ENCODE measurements at places on chromosomes 7 and 10. TPM values are rescaled to one million over a fixed set of nuclear protein-coding genes. Genes with fewer than 3 reads are reported as not detected.

DNA sequence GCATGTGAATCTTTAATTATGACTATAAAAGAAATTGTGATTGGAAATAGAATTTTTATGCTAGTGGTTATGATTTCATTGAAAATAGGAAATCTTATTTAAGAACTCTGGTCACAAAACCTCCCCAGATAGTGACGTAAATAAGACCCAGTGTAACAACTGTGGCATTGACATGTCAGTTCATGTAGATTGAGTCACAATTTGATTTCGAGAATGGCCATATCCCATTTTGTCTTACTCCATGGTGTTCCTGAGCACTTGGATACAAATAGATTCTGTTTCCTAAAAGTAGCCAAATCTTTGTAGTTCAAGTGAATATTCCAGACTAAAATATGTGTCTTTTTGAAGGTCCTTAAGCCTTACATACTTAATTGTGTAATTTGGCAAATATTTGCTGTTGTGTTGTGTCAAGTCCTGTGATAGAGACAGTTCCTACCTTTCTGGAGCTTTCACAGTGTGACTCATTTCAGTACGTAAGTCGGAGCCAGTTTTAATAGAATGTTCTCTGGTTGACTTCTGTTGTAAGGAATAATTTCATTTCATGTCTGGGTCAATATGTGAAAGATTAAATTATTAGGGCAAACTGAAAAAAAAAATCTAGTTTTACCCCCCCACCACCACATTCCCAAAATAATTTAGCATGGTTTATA lies 37.1 kb upstream of the TOMM7 start:
- no peak for DNase-seq

- DNase-seq: no peak
These were observed 3.5 kb upstream of the MYPN start for GRCh38 chr10:68105820-68106219.

GRCh38 chr7:155893664-155894063 lies 81.4 kb upstream of the SHH start:
- DNase-seq: no peak

GRCh38 chr10:77925795-77926565 lies 575 bp downstream of the DLG5 start:
- peak; percentile 68 for DNase-seq

GRCh38 chr10:132499367-132499685 lies 38.3 kb upstream of the INPP5A start:
- DNase-seq: peak; percentile 24

DNA sequence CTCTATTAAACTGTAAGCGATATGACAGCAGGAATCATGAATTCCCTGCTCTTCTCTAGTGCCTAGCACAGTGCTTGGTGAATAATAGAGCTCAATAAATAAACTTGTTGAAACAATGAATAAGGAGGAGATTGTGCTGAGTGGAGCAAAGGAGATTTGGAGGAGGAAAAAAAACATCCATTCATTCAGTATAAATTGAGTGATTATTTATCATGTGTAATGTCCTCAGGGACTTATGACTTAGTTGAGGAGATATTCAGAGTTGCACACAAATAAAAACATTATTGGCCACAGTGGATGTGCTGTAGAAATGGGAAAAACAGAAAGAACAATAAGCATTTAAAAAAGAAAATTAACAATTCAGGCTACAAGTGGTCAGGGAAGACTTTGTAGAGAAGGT lies 125.7 kb downstream of the FOXP2 start:
- DNase-seq: no peak

- DNase-seq: no peak
These were observed 199.6 kb downstream of the CXCL12 start for GRCh38 chr10:44185315-44185666.

GRCh38 chr10:58393317-58393716 lies 8.1 kb downstream of the TFAM start:
- no peak for DNase-seq

DNA sequence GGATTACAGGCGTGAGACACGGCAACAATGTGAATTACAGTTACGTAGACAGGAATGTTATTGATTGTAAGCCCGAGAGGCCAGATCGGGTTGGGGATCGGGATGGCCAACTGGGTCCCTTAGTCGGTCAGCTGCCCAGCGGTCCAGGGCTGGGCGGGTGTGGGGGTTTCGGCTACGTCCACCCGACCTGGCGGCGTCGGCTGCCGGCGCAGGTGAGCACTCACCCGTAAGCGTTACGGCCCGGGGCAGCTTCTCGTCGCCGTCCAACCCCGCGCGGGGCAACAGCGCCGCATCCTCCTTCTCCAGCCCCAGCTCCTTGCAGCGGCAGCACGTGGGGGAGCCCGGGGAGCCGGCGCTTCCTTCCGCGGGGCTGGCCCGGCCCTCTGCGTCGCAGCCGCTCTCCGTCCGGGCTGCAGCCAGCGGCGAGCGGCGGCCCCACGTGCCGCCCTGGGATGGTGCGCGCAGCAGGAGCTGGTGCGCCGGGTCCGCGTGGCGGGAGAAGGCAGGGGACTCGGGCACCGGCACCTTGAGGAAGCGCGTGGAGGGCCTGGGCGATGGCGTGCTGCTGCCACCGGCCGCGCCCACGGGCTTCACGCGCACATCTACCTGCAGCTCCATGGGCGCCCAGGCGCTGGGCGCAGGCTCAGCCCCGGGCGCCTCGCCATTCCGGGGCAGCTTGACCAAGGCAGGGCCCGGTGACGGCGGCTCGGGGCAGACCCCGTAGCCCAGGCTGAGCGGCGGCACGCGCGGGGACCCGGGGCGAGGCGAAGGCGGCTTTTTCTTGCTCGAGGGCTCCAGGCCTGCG lies 609 bp downstream of the KLRG2 start:
- DNase-seq: no peak

GRCh38 chr7:145169908-145170307 lies 334.1 kb upstream of the TPK1 start:
- DNase-seq: no peak

DNA sequence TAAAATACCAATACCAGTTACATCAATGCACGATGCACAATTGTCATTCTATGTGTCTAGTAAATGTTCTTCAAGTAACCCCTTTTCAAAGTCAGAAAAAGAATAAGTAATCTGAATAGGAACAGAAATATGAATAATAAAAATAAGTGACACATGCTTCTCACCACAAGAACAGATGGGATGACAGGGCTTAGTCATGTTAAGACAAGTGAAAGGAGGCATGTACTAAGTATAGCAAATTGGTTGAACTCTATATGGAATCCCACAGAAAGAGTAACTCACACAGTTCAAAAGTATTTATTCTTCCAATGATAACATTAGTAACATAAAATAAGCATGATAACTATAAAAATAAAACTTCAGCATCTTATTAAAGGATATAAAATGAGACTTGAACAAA lies 100.9 kb upstream of the TAS2R16 start:
- peak; percentile 53 for DNase-seq

DNA sequence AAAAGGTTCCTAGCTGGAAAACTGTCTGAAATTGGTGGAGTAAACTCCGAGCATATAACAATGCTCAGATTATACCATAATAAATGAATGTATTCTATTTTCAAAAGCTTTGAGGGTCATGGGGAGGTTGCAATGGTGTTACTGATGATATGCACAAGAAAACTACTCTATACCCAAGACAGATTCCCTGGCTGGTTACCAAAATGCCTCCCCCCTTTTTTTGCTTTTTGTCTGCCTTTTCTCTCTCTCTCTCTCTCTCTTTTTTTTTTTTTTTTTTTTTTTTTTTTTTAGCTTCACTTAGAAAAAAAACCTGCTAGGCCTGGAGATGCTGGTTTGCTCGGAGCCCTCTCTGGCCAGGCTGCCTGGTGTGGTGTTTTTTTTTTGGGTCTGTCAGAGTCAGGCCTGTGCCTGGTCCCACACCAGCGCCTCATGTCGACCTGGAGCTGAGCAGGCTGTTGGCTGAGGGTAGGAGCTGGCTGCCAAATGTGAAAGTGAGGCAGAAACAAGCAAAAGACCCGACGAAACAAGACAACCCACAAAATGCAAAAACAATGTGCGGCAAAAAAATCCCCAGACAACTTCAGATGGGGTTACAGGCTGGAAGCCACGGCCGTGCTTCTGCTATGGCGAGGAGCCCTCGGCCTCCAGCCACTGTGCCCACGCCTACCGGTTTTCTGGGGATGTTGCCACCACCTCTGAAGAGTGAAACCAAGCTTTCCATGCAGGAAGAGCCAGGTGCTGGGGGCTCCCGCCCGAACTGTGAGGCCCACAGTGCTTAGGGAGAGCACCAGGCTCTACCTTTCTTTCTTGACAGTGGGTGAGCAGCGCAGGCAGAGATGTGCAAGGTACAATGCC lies 59.9 kb upstream of the EFCAB10 start:
- DNase-seq: peak; percentile 89

GRCh38 chr10:52951824-52952223 lies 179.2 kb upstream of the MBL2 start:
- peak; percentile 23 for DNase-seq

DNA sequence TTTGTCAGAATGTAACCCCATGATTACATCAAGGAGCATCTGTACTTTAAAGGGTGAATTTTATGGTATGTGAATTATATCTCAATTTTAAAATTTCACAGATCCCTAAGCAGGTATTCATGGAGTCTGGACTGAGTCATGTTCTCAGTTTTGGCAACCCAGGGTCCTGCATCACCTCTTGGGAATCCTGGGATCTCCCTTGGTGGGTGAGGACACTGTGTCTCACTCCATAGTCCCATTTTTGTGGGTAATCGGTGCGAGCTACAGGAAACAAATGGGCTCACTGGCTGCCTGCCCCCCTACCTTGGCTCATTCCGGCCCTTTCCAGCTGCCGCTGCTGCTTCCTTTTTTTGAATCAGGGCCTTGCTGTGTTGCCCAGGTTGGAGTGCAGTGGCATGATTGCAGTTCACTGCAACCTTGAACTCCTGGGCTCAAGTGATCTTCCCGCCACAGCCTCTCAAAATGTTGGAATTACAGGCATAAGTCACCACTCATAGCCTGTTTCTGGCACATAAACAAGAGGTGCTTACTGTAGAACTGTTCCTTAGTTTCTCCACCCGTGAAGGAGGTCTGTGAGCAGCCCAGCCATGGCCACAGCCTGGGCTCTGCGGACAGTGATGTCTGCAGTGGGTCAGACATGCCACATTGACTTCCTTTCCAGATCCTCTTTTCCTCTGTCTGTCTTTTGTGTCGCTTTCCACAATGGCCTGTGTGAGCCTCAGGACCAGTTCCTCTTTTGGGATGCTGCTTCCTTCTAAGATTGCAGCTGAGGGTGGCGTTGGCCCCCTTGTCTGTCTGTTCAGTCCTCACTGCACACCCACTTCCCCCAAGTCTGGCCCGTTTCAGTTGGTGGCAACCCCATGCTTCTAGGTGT lies 14.5 kb downstream of the PALD1 start:
- DNase-seq: no peak

DNA sequence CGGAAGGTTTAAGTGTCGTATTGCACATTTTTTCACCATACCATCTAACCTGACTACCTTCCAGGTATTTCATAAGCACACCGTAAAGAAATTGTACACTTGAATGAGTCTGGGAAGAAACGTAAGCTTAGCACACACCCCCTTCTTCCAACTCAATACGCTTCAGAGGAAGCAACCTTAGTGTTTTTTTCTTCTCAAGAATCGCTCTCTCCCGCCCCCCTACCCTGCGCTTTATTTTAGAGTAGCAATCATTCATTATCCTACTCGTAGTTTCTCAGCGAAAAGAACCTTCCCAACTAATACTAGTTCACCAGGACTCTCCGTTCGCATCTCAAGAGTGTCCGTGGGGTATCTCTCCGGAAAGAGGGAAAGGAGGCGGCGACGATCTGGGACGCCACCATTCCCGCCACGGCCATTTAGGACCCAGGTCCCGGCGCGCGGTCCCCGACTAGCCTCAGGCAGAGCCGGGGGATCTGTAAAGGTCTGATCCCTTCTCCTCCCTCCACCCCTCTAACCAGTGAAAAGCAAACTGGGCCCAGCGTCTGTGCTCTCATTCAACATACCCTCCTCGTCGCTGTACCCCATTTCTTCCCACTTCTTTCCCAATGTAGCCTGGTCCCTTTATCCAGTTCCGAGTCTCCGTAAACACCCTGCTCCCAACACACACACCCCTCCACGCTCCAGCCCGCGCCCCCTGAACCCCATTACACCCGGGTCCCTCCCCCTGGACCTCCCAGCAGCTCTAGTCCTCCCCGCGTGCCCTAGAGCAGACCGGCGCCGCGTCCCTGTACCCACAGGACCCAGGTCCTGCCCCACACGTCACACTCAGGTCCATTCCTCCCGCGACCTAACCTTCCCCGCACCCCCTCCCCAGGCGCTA lies 16.0 kb downstream of the MYOZ1 start:
- DNase-seq: peak; percentile 54

- DNase-seq: no peak
These were observed 184.2 kb upstream of the BET1 start for GRCh38 chr7:94188350-94188749.

DNA sequence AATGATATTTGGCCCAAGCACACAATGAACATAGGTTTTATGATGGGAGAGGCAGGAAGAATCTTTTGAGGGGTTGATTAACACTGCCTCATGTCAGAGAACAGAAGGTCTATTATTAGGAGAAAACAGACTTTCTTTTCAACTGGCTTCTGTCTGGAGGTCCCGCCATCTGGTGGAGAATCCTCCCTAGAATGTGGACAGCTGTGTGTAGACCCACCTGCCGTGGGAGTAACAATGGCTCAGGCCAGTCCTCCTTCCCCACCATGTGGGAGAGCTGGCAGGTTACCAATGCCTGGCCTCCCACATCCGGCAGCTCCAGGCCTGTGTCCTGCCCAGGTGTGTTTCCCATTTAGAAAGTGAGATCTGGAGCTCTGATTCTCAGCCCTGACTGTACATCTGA lies 70.4 kb upstream of the AOAH start:
- DNase-seq: peak; percentile 44

GRCh38 chr10:44978570-44979280 lies at the start of gene DEPP1:
Gene DEPP1 (minus strand): TSS chr10:44978809. CDS start chr10:44978030, 779 bp downstream.
- peak; percentile 99 for DNase-seq

GRCh38 chr7:81925530-81925929 lies 155.7 kb upstream of the HGF start:
- DNase-seq: no peak

GRCh38 chr7:27697861-27698430 lies 35.3 kb upstream of the HIBADH start:
- DNase-seq: no peak

GRCh38 chr7:2274666-2275065 lies 32.6 kb downstream of the NUDT1 start:
- no peak for DNase-seq

- no peak for DNase-seq
These were observed 18.1 kb upstream of the CAMK2G start for GRCh38 chr10:73892310-73893030.

- DNase-seq: no peak
These were observed 68.3 kb downstream of the PWWP2B start for GRCh38 chr10:132465193-132465888.

GRCh38 chr7:123004931-123005330 lies 9.4 kb upstream of the TAS2R16 start:
- no peak for DNase-seq

The ADCYAP1R1 gene
- not detected for total RNA-seq

The CNPY1 gene
- not detected for total RNA-seq

The LEP gene
- not detected for total RNA-seq

The H2BK1 gene
- not detected for total RNA-seq

The HERC4 gene
- 15.4 TPM for total RNA-seq

The HABP2 gene
- not detected for total RNA-seq

The ENTPD7 gene
- 8.4 TPM for total RNA-seq

The LIPJ gene
- total RNA-seq: not detected

The MYOF gene
- 71.6 TPM for total RNA-seq

Data from G401 (cell line).